ENCODE measurements at places on chromosomes 12 and 14. TPM values are rescaled to one million over a fixed set of nuclear protein-coding genes. Genes with fewer than 3 reads are reported as not detected.

The AQP2 gene
- not detected for polyA plus RNA-seq

The DAO gene
- not detected for polyA plus RNA-seq

The EXD2 gene
- 17.7 TPM for polyA plus RNA-seq

The HSPB8 gene
- polyA plus RNA-seq: 19.1 TPM

The LTBR gene
- polyA plus RNA-seq: 67.2 TPM

The PIP4K2C gene
- 24.3 TPM for polyA plus RNA-seq

The PAX9 gene
- not detected for polyA plus RNA-seq

The NUMB gene
- polyA plus RNA-seq: 102 TPM

The COCH gene
- polyA plus RNA-seq: 0.18 TPM

The COX8C gene
- not detected for polyA plus RNA-seq

The TRMT61A gene
- 6.2 TPM for polyA plus RNA-seq

The SMOC1 gene
- polyA plus RNA-seq: not detected

The LPAR5 gene
- not detected for polyA plus RNA-seq

The ACRBP gene
- 0.17 TPM for polyA plus RNA-seq

The KERA gene
- polyA plus RNA-seq: not detected

The CYP27B1 gene
- 0.76 TPM for polyA plus RNA-seq

The DTX1 gene
- polyA plus RNA-seq: not detected

The KCNK10 gene
- not detected for polyA plus RNA-seq

The FAM186B gene
- 0.12 TPM for polyA plus RNA-seq

The RNASE1 gene
- polyA plus RNA-seq: not detected

The WNT1 gene
- polyA plus RNA-seq: not detected

The CIDEB gene
- polyA plus RNA-seq: 0.98 TPM

The MIP gene
- 0.12 TPM for polyA plus RNA-seq

The KRT77 gene
- not detected for polyA plus RNA-seq

The DCAF4 gene
- 29.2 TPM for polyA plus RNA-seq

The NRL gene
- 0.91 TPM for polyA plus RNA-seq

The CDK4 gene
- polyA plus RNA-seq: 208 TPM

The BHLHE41 gene
- 4.0 TPM for polyA plus RNA-seq

The ASCL1 gene
- polyA plus RNA-seq: not detected

The FAM90A1 gene
- polyA plus RNA-seq: 0.20 TPM

The MYF5 gene
- not detected for polyA plus RNA-seq

The TBX3 gene
- 66.4 TPM for polyA plus RNA-seq

The PLA2G1B gene
- polyA plus RNA-seq: not detected

The SENP1 gene
- 10.3 TPM for polyA plus RNA-seq

The JAG2 gene
- polyA plus RNA-seq: 0.31 TPM

All from BJ (cell line).